NCI-H774 (cell line): ENCODE measurements at places on chromosomes 13 and 19.

DNA sequence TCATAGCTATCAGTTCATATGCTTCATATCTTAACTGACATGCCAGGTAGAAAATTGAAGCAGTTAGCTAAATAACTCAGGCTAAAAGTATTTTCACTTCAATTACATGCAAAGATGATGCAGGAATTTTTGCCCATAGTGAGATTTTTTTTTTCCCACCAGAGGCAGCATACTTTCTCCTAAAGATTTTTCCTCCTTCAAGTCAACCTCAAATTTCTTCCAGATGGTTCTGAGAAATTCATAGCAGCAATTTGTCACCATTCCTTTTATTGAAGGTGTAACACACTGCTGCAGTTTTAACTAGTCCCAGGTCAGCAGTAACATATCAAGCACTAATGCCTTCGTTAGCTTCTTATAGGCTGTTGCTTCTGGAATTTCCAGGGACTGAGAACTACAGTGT lies 141.9 kb downstream of the SUCLA2 start:
- no peak for DNase-seq

DNA sequence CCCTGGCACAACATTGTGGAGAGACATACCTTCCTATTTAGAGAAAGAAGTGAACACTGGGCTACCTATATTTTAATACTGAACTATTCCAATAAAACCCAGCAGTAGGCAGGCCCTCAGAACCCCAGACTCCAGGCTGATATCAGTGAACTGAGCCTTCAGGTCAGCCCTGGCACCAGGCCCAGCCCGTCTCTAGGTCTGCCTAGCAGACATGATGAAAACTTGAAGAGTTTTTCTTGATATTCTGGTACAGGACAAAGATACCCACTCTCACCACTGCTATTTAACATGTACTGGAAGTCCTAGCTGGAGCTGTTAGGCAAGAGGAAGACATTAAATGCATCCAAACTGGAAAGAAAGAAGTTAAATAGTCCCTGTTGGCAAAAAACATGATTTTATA lies 396.6 kb upstream of the SPRY2 start:
- DNase-seq: no peak

DNA sequence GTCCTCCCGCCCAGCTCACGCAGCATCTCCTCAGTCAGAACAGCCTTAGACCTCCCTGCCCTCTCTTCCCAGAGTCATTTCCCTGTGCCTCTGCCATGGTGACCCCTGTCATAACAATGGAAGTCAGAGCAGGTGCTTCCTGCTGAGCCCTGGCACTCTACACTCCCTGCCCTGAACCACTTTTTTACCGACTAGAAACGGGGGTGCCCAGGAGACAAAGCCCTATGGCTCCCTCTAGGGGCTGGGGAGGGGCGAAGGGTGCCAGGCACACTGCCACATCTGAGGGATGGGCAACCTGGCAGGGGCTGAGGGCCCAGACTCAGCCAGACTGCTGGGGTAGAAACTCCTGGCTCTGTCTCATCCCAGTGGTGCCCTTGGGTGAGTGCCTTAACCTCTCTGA lies 16.4 kb downstream of the ZNF574 start:
- DNase-seq: peak; percentile 44

GRCh38 chr13:25587326-25587980 lies 215.7 kb downstream of the ATP8A2 start:
- no peak for DNase-seq

- no peak for DNase-seq
These were observed 47.1 kb downstream of the ARHGAP35 start for GRCh38 chr19:46907880-46908279.

DNA sequence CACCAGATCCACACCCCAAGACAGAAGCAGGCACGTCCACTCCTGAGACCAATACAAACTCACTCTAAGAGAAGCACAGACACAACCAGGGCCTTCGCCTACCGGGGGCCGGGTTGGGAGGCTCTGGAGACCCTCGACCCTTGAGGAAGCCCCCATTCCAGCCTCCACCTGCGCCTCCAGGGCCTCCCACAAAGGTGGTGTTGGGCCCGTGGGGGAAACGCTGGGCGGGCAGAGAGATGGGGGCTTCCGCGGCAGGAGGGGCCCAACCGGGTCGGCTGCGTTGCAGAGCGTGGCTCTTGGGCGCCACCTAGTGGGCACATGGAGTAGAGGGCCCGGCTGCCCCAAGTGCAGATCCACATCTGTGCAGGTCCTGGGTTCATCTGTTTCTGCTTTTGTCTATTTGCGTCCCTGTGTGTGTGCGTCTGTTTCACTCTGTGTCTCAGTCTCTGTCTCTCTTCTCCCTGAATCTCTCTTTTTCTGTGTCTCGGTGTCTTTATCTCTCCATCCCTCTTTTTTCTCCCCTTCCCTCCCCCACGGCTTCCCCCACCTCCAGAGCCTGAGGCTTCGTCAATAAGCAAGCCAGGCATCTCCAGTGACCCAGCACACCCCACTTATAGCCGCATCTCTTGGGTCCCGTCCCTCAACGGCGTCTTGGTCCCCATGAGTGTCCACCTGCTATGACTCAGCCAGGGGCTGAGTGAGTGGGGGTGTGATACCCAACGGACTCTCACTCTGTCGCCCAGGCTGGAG lies 10.5 kb upstream of the TINCR start:
- peak; percentile 54 for DNase-seq

DNA sequence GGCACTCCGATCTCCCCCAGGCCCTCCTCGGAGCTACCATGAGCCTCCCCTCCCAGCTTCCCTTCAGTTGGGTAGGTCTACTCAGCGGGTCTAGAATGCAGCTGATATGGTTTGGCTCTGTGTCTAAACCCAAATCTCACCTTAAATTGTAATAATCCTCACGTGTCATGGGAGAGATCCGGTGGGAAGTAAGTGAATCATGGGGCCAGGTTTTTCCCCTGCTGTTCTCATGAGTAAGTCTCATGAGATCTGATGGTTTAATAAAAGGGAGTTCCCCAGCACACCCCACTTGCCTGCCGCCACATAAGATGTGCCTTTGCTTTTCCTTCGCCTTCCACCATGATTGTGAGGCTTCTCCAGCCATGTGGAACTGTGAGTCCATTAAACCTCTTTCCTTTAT lies 14.5 kb upstream of the DOCK9 start:
- no peak for DNase-seq
